ENCODE measurements at places on chromosomes 12 and 14. TPM values are rescaled to one million over a fixed set of nuclear protein-coding genes. Genes with fewer than 3 reads are reported as not detected.

The HOXC11 gene
- not detected for polyA plus RNA-seq

The VASH1 gene
- 0.59 TPM for polyA plus RNA-seq

DNA sequence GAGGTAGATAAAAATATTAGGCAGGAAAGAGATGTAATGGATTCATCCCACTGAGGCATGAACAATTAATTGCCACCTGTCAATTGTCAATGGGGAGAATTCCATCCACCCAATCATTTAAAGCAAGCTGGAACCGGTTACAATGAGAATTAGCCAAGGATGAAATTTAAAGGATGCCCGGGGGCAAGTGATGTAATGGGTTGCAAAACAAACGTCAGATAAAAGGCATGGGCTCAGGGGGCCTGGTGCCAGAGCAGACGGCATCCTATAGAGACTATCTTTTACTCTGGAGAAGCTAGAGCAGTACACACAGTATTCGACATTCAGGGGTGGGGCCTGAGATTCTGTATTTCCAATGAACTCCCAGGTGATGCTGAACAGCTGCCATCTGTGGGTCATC is 80.5 kb upstream of the ZFP36L1 start:
- no peak for DNase-seq

DNA sequence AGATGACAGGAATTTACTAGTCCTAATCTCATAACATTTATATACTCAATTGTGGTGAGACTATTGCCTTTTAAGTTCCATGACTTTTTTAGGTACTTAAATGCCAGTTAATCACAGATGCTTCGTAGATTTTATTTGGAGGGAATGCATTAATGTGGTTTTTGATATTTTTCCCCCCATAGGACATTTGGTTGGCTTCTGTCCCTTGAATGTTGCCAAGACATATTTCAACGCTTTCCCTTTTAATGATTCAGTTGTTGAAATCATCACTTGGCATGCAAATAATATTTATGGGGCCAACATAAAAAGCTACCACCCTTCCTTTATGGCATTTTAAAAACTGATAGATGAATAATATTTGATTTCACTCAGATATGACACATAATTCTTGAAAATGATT is 172.1 kb downstream of the ACSS3 start:
- DNase-seq, result no peak

- no peak for DNase-seq
Observed at GRCh38 chr12:6318440-6318879, 8.0 kb downstream of the PLEKHG6 start.

All from CD4-positive, alpha-beta memory T cell (primary cell).